ENCODE measurements at places on chromosomes 4 and X.

GRCh38 chr4:151402145-151402865, 6.7 kb upstream of the FHIP1A start:
- DNase-seq, result no peak

DNA sequence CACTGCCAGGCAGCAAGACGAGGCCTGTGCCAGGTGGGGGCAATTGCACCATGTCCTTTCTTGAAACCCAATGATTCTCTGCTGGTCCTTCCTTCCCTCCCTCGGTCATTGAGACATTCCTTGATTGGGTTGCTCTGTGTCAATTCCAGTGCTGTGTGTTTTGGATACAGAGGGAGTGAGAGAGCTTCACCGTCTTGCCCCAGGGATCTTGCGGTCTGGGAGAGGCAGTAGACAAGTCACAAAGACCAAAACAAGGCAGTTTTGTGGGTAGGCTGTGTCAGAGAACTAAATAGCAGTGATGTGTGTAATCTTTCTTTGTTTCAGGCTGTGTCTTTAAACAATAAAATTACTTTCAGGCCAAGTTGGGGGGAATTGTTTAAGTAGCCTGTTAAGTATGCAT, 38.8 kb upstream of the TADA2B start:
- no peak for DNase-seq

GRCh38 chrX:10049236-10049635, 82.1 kb downstream of the CLDN34 start:
- DNase-seq, result no peak

DNA sequence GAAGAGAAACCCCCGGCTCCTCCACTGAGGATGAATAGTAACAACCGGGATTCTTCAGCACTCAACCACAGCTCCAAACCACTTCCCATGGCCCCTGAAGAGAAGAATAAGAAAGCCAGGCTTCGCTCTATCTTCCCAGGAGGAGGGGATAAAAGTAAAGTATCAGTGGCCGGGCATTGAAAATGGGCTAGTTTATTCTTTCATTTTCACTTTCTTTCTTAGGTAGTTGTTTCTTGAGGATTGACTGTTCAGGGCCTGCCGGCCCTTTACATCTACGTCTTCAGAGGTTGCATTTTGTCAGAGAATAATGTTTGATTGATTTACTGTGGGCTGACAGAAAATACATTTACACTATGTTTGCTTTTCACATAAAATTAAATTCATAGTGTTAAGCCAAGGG, 27.1 kb downstream of the PAK3 start:
- DNase-seq, result no peak

DNA sequence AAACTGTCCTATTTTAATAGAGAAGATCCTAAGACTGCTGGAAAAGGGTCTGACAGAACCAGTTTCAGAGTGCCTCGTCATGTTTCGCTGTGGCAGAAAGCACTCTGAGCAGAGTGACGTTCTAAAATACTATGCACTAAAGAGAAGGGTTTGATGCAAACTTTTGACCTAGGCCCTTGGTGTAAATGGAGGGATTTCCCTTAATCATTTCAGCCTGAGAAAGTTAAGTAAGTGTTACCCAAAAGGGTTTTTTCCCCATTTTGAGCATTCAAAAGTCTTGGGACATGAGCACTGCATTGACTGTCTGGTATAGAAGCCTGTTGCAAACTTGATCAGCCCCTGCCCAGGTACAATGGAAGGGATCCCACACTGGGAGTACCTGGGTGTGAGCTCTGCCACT, 157.5 kb upstream of the ATOH1 start:
- no peak for DNase-seq

DNA sequence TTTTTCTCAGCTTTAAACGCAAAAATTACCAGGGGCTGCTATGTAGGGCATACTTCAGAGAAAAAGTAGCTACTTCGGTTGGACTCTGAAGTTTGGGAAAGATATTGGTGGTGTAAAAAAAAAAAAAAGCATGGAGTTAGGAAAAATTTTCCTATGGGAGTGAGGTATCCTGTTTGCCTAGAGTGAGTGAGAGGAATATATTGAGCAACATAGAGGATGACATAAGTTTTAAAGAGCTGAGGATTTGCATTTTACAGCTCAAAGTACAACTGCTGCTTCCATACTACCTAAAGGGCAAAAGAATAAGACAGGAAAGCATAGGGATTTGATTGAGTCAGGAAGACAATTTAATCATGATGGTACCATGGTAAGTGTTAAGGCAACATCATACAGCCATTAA, 7.3 kb downstream of the GPRASP1 start:
- DNase-seq, result no peak

DNA sequence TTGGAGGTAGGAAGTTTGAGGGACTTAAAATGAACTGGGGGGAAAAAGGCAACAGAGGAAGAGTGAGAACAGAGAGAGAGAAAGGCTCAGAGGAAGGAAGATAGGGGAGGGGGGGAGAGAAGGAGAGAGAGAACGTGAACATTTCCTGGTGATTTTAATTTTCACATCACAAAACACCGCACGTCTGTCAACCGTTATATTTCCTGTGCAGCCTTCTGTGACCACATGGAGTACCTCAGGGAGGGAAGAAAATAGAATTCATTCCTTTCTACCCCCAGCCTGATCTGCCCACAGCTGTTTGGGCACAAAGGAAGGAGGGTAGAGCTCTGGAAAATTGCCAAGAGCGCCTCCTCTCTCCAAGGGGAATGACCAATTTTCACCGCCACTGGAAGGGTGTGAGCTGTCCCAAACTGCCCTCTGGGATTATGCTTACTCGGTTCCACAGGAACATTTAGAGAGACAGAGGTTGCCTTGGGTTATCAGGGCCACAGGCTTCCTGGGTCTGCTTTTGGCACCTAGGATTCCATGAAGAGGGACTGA, 135.7 kb upstream of the MAMLD1 start:
- no peak for DNase-seq

DNA sequence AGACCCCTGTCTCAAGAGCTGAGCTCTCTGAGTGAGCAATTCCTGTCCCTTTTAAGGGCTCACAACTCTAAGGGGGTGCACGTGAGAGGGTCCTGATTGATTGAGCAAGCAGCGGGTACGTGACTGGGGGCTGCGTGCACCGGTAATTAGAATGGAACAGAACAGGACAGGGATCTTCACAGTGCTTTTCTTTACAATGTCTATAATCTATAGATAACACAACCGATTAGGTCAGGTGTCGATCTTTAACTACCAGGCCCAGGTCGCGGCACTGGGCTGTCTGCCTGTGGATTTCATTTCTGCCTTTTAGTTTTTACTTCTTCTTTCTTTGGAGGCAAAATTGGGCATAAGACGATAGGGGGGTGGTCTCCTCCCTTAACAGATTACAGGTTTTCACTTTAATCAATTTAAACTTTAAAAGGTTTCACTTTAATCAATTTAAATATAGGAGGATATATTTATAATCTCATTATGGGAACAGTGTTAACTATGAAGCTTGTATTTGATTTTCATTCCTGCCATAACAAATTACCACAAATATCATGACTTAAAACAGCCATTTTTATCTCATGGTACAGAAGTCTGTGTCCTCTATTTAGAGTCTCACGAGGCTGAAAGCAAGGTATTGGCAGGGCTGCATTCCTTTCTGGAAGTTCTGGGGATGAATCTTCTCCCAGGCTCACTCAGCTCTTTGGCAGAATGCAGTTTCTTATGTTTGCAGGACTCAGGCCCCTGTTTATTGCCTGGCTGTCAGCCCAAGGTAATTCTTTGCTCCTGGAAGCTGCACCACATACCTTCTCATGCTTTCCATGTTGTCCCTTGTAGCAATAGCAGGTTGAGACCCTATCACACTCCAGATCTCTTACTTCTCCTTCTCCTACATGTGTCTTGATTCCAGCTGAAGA, 5.2 kb downstream of the SPATA4 start:
- no peak for DNase-seq

DNA sequence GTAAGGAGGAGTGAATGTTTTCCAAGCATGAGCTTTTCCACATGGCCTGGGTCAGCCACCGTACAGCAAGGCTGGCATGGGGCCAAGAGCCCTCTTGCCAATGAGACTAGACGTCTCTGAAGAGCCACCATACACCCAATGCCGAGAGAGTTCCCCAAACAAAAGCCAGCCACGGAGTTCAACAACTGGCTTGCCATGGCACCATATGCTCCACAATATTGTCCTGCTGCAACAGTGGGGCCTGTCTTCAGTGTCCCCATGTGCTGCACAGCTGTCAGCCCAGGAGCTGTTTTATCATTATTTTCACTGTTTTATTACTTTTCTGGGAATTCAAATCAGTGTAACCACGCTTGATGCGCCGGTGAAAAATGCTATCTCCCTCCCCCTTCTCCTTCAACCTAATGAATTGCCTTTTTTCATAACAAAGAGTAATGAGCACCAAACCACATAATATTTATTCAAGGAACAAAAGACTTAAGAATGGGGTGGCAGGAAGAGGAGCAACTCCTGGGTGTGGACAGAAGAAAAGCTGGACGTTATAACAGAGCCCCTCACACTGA, 18.4 kb downstream of the MAML3 start:
- DNase-seq, result no peak

- no peak for DNase-seq
These were observed 10.4 kb upstream of the DGAT2L6 start for GRCh38 chrX:70166601-70167590.

All from HuH-7.5 (cell line).